ENCODE measurements at places on chromosomes 7 and 10. TPM values are rescaled to one million over a fixed set of nuclear protein-coding genes. Genes with fewer than 3 reads are reported as not detected.

GRCh38 chr10:49407552-49408137 is 11.8 kb upstream of the DRGX start:
- no peaks in the 10 kb centered on the region for H3K36me3 ChIP-seq
- no peak overlapping the region for H3K4me3 ChIP-seq
- no peaks in the 10 kb centered on the region for H3K4me1 ChIP-seq
- no peak overlapping the region for H3K27ac ChIP-seq
- DNase-seq = peak; percentile 85
- peaks cover 96% of the 10 kb centered on the region for H3K27me3 ChIP-seq

GRCh38 chr10:121527690-121528089 is 70.6 kb downstream of the FGFR2 start:
- H3K4me1 ChIP-seq = peaks cover 30% of the 10 kb centered on the region
- H3K36me3 ChIP-seq = peaks cover 6% of the 10 kb centered on the region
- H3K27ac ChIP-seq = no peak overlapping the region
- no peak overlapping the region for H3K4me3 ChIP-seq

- H3K27ac ChIP-seq = peak overlapping the region; percentile 57
- DNase-seq = peak; percentile 25
- no peaks in the 10 kb centered on the region for H3K27me3 ChIP-seq
- no peaks in the 10 kb centered on the region for H3K36me3 ChIP-seq
- H3K4me3 ChIP-seq = no peak overlapping the region
- H3K4me1 ChIP-seq = peaks cover 45% of the 10 kb centered on the region
Observed at GRCh38 chr7:128021366-128021765, 9.9 kb downstream of the LRRC4 start.

AGAP9 gene
- total RNA-seq = 17.6 TPM

SEMA4G gene
- total RNA-seq = 15.9 TPM

SHTN1 gene
- 32.3 TPM for total RNA-seq

FEZF1 gene
- total RNA-seq = 0.22 TPM

- peaks cover 9% of the 10 kb centered on the region for H3K27me3 ChIP-seq
- no peaks in the 10 kb centered on the region for H3K36me3 ChIP-seq
- DNase-seq = no peak
- H3K4me3 ChIP-seq = no peak overlapping the region
- H3K4me1 ChIP-seq = no peaks in the 10 kb centered on the region
Observed at GRCh38 chr10:111146025-111146640, 69.3 kb downstream of the ADRA2A start.

MSS51 gene
- 2.9 TPM for total RNA-seq

GRCh38 chr7:28957064-28957750 is 923 bp downstream of the TRIL start:
- no peaks in the 10 kb centered on the region for H3K27me3 ChIP-seq
- H3K4me3 ChIP-seq = peak overlapping the region; percentile 93
- H3K36me3 ChIP-seq = peaks cover 21% of the 10 kb centered on the region
- no peak overlapping the region for H3K27ac ChIP-seq

- no peak for DNase-seq
- H3K36me3 ChIP-seq = no peaks in the 10 kb centered on the region
- H3K4me3 ChIP-seq = no peak overlapping the region
- H3K27ac ChIP-seq = no peak overlapping the region
- no peaks in the 10 kb centered on the region for H3K4me1 ChIP-seq
Observed at GRCh38 chr7:113209449-113210203, 91.3 kb upstream of the SMIM30 start.

DNA sequence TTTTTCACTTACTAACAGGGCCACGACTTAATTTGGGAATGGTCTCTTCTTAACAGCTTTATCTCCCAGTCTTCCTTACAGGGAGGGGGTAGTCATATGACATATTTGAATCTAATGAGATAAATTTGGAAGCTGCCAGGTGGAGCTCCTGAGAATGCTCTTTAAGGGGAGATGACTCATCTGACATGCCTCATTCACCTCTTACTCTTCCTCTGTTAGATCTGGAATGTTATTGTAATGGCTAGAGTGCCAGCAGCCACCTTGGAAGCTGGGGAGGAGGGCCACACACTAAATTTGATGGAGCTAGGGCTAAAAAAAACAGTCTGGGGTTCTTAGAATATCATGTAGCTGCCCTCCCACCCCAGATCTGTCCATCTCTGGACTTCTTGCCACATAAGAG is 22.7 kb downstream of the HECW1 start:
- H3K27me3 ChIP-seq = peaks cover 24% of the 10 kb centered on the region
- DNase-seq = no peak
- H3K36me3 ChIP-seq = no peaks in the 10 kb centered on the region
- no peak overlapping the region for H3K27ac ChIP-seq

FAM237B gene
- not detected for total RNA-seq

DNA sequence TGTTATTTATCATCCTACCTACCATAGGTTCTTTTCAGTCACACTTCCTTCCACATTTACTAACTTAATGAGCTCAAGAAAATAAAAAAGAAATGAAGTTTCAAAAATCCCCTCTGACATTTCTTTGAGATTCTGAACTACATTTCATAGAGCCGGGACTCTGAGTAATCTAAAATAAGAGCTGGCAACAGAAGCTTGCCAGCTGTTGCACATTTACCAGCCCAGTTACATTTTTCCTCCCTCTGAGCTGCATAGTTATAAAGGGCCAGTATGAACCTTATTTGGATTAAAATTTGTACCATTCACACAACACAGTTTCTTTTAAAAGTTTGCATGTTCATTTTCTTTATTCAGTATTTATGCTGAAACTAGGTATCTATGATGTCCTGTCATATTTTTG is 119.5 kb upstream of the CAV2 start:
- H3K36me3 ChIP-seq = no peaks in the 10 kb centered on the region
- H3K4me1 ChIP-seq = peaks cover 16% of the 10 kb centered on the region
- no peak overlapping the region for H3K4me3 ChIP-seq
- no peak for DNase-seq
- H3K27ac ChIP-seq = no peak overlapping the region

IKZF5 gene
- 9.2 TPM for total RNA-seq

PLEKHS1 gene
- 13.8 TPM for total RNA-seq

- peaks cover 10% of the 10 kb centered on the region for H3K27me3 ChIP-seq
- no peak for DNase-seq
- H3K36me3 ChIP-seq = peaks cover 22% of the 10 kb centered on the region
- peaks cover 6% of the 10 kb centered on the region for H3K4me1 ChIP-seq
- peak overlapping the region; percentile 76 for H3K27ac ChIP-seq
- peak overlapping the region; percentile 85 for H3K4me3 ChIP-seq
Observed at GRCh38 chr7:128410451-128410753, 620 bp upstream of the IMPDH1 start.
